ENCODE measurements at places on chromosomes 5 and 9.
A peak's percentile ranks its signal among the peaks of the same experiment; 100 is the strongest.

- DNase-seq = no peak
Observed at GRCh38 chr9:4929917-4930316, 55.2 kb upstream of the JAK2 start.

DNA sequence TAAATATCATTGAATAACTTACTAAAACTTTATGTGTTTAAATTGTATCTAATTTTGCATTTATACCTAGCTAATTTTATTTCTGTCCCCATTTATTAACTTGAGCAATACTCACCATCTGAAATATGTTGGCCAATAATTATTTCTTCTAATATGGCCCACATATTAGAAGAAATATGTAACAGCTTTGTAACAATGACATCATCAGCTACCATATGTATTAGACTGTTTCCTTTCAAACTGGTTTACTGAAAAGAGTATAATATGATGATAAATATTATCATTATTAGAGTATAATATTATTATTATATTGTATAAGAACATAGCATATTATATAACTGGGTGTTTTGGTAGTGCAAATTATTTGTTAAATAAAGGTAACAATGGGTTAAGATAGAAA, 220.5 kb downstream of the FBXL7 start:
- no peak for DNase-seq

GRCh38 chr5:93649234-93649900, 66.3 kb downstream of the NR2F1 start:
- DNase-seq = no peak

DNA sequence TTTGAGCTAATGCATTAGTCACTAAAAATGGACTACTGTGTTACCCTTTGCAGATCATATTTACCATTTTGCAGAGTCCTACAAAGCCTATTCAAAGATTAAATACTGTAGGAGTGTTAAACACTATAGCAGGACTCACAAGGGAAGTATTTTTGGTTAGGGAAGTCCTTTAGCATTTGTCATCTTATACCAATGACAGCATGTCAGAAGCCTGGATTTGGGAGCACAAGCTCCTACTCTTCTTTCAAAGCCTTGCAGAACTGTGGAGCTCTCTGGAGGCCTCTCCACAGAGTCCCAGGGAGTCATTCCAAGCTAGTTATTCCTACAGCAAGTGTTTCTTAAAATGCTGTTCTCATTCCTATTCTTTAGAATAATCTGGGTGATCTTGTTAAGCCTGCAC, 288.8 kb downstream of the PIK3R1 start:
- DNase-seq = no peak

- DNase-seq = no peak
Observed at GRCh38 chr9:4098031-4098430, 201.8 kb downstream of the GLIS3 start.

DNA sequence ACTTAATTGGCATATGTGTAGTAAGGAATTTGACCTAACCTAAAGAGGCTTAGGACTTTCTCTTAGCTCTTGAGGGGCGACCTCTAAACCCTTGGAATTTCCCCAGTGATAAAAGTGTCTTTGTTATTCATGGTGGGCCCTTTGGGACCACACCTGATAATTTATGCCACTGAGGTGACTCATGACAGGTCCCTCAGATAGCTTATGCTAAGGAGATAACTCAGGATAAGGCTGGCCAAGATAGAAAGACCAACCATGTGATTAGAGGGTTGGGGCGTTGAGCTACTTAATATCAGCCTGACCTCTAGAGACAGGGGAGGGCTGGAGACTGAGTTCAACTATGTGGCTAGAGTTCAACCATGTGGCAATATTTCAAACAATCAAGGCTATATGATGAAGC, 218.1 kb downstream of the AP3B1 start:
- DNase-seq = no peak

GRCh38 chr5:14807471-14807870, 64.1 kb downstream of the ANKH start:
- no peak for DNase-seq

DNA sequence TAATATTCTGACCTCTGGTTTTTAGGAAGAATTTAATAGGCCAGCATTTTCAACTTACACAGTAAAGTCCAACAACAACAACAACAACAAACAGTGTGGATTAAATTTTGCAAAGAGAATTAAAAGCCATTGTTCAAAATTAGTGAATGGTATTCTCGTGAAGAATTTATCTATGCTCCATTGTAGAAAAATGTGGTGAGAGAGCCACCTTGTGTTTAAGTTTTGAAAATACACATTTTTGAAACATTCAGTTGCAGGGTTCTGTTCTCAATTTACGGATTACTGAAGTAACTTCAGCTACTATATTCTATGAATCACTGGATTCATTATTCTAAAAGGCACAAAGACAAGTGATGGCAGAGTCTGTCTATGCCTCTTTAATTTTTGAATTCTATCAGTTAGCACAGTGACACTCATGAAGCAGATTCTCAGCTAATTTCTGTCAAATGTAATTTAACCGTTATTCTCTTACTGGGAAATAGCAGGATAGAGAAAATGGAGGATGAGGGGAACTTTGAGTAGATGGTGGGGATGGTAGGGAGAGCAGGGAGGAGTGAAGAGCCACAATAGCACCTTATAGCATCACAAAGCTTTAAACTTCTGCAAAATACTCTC, 11.0 kb downstream of the CCDC152 start:
- peak; percentile 15 for DNase-seq

- peak; percentile 21 for DNase-seq
Observed at GRCh38 chr5:176959051-176959450, 47.5 kb downstream of the UIMC1 start.

DNA sequence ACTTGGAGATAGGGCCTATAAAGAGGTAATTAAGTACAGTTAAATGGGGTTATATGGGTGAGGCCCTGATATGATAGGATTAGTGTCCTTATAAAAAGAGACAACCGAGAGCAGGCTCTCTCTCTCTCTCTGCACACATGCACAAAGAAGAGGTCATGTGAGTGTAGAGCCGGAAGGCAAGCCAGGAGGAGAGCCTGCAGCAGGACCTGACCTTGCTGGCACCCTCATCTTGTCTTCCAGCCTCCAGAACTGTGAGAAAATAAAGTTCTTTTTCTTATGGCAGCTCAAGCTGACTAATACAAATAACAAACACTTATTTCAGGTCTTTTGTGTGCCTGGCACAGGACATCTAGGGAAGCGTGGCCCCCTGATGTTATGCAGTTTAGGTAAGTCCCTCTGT, 62.1 kb downstream of the ARHGAP26 start:
- DNase-seq = no peak

DNA sequence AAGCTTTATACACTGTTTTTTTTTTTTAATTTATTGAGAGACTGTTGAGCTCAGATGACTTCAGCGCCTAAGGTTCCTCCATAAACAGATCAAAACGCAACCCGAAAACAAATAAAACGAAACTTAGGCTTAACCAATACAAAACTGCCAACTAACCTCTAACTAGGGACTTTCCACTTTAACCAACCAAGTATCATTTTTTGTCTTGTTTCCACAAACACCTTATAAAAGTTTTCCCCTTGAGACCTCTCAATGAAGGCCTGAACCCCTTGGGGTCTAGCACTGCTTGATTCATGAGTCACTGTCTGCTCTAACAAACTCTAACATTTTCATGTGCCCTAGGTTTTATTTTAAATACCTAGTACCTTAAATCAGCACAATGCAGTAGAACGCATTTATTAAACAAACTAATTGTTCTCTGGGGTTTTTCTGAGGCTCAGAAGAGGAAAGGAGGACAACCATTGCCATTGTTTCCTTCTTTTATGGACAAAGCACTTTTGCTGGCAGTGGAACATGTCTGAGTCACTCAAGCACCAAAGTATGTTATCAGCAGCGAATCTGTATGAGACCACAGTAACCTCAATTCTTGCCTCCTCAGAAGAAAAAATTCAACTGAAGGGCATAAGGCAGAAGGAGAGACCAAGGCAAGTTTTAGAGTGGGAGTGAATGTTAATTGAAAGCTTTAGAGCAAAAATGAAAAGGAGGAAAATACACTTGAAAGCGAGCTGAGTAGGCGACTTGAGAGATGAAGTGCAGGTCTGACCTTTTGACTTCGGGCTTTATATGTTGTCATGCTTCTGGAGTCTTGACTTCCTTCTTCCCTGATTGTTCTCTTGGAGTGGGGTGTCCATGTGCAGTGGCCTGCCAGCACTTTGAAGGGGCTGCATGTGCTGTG, 97.7 kb upstream of the HCN1 start:
- no peak for DNase-seq

DNA sequence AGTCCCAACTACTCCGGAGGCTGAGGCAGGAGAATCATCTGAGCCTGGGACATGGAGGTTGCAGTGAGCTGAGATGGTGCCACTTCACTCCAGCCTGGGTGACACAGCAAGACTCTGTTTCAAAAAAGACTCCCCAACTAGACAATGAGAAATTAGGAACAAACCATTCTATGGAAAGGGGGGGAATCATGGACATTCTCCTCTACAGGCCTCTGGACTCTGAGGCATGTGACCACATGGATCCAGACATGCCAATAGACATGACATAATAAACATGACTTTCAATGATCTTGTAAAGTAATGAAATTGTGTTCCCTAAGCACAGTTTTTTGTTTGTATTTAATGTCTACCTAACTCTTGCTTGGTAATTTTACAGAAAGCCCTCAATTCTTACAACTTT, 8.8 kb downstream of the HOMER1 start:
- no peak for DNase-seq

DNA sequence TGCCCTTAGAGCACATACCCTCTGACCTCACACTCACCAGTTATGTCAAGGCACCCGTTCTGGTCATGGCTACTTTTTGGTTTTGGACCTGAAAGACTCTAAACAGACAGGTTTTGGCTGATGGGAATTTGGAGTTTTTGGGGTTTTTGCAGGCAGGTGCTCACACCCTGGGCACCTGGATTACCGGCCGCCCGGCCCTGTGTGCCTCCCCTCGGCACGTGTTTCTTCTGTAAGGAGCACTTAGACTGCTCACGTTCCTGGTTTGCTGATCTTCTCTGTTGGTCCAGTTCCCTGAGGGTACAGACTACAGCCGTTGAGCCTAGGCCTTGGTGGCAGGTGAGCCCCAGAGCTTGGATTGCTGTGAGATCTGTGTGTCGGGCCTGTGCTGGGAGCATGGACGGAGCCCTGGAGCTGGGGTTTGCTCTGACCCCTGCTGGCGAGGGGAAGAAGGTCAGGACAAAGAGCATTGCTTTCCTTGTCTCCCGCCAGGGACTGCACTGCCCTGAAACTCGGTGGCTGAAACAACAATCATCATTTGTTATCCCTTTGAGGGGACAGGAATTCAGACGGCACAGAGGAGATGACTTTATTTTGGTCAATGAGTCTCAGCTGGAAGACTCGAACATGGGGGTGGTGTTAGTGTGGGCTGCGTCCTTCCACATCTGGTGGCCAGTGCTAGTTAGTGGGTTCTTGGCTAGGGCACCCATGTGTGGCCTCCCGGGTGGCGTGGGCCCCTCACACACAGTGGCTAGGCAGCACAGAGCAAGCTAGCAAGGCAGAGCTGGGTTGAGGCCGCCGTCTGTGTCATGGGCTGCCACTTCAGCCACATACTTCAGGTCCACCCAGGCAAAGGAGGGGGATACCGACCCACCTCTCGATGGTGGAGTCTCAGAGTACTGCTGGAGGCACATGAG, 76.4 kb downstream of the EHMT1 start:
- DNase-seq = peak; percentile 44
